ENCODE measurements at places on chromosomes 12 and 14.

- DNase-seq, result no peak
Observed at GRCh38 chr14:78242086-78242485, 71.9 kb downstream of the NRXN3 start.

DNA sequence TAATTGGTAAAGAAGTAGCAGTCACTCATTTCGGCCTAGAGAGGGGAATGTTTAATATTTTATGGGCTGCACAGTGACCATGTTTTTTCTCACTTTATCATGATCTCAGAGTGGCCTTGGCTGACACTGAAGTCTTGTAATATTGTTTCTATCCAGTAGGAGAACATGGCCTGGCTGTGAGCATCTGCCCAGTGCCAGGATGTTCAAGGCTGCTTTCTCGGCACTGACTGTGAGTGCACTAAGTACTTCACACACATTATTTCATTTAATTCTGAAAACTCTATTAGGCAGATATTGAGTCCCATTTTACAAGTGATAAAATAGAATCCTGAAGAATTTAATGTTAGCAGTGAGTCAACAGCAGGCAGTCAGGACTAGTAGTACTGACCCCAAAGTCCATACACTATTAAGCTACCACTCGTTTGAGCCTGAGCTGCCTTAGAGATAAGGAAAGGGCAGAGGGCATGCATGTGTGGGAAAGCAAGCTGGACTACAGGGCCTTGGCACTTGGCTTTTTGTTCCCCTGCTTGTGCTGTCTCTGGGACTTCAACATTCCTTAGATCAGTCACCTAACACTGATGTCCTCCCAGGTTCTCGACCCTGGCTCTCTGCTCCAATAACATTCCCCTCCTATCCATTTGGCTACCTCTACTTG lies 42.2 kb upstream of the APPL2 start:
- DNase-seq, result no peak

- peak; percentile 41 for DNase-seq
Observed at GRCh38 chr12:42143452-42144157, 1.1 kb downstream of the GXYLT1 start.

- DNase-seq, result no peak
Observed at GRCh38 chr14:32821964-32822653, 116.6 kb upstream of the NPAS3 start.

- no peak for DNase-seq
Observed at GRCh38 chr12:13209436-13210235, 13.1 kb downstream of the EMP1 start.

GRCh38 chr12:51048661-51049251 lies 629 bp downstream of the LETMD1 start:
- DNase-seq, result no peak

DNA sequence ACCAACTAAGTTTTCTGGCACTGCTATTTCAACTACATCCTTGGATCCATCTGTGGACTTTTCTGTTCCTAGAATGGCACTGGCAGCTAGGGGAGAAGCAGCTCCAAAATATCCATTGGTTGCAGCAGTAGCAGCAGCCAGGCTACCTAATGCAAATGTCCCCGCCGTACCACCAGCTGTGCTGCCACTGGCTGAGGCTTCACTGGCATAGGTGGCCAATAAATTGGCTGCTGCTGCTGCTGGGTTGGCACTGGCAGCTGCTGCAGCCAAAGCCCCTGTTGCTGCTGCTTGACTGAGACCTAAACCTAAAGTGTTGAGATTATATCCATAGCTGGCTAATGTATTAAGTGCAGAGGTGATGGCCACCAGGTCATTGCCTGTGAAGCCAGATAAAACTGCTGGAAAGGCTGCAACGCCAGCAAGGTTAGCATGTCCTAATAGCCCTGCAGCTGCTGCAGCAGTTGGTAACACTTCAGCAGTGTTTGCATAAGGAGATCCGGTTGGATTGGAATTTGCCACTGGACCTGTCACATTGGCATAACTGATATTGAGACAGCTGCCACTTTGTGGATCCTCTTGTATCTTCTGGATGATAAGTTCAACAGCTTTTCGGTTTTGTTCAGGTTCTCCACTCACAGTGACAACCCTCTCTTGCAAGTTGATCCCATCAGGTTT lies 149.5 kb downstream of the NOVA1 start:
- peak; percentile 93 for DNase-seq

DNA sequence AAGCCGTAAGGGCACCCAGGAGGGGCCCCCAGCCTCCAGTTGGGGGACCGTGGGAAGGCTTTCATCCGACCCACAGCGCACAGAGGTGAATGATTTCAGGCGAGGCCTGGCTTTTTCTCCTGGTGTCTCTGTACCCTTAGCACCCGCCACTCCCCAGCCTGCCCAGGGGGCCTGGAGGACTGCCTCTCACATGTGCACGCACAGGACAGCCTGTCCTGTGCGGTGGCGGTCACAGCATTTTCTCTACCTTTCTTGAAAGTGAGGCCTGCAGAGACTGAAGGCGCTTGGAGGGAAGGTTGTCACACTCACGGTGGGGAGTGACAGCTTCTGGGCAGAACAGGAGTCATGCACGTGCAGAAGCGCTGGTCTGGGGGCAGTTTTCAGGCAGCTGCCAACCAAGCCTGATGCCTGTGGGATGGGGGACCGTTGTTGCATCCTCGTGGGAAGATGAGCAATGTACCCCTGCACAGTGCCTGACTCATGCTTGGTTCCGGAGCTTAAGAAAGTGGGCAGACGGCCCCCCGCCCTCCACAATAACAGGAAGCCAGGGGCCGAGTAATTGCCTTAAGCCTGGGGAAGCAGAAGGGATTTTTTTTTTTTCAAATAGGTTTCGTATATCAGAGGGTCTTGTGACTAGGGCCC lies 148.1 kb downstream of the TSPAN9 start:
- DNase-seq, result no peak

- no peak for DNase-seq
Observed at GRCh38 chr12:4833524-4833923, 76.2 kb upstream of the KCNA1 start.

DNA sequence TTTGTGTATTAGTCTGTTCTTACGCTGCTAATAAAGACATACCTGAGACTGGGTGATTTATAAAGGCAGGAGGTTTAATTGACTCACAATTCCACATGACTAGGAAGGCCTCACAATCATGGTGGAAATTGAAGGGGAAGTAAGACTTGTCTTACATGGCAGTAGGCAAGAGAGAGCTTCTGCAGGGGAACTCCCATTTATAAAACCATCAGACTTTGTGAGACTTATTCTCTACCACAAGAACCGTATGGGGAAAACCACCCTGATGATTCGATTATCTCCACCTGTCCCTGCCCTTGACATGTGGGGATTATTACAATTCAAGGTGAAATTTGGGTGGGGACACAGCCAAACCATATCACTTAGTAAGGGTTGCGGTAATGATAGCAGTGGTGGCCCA lies 833.1 kb downstream of the FLRT2 start:
- no peak for DNase-seq

GRCh38 chr12:115212356-115212755 lies 528.4 kb upstream of the TBX3 start:
- no peak for DNase-seq

GRCh38 chr12:93376436-93377251 lies 1.1 kb upstream of the NUDT4 start:
- peak; percentile 57 for DNase-seq

DNA sequence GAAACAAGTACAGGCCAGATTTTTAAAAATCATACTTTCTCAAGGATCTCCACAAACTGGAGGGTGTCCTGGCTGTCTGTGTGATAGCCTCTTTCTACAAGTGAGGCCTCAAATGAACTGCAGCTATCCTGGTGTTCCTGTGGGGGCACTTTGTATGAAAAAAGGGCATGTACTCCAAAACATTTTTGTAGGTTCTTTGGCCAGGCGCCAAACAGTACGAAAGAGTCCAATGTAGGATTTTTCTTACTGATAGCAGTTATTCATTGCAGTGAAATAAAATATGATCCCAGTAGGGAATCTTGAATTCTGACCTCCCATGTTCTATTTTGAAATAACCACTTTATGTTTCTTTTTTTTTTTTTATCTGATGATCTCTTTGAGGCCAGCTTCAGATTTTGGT lies 381.7 kb downstream of the PAWR start:
- no peak for DNase-seq

DNA sequence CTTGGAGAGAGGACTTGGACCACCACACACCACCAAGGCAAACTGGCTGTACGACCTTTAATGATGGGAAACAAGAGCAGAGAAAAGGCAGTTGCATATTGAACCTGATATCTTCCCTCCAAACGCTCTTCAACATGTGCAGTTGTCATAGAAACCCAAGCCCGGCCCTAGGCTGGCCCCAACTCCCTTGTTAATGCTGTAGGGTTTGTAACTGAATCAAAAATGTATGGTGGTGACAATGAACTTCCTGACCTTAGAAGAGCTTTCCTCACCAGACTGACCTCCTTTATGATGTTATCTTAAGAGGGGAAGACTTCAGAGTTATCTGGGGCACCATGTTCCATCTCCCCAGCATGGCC lies 12.3 kb downstream of the APOLD1 start:
- DNase-seq, result no peak

- DNase-seq, result no peak
Observed at GRCh38 chr12:4648104-4648500, 749 bp downstream of the AKAP3 start.

DNA sequence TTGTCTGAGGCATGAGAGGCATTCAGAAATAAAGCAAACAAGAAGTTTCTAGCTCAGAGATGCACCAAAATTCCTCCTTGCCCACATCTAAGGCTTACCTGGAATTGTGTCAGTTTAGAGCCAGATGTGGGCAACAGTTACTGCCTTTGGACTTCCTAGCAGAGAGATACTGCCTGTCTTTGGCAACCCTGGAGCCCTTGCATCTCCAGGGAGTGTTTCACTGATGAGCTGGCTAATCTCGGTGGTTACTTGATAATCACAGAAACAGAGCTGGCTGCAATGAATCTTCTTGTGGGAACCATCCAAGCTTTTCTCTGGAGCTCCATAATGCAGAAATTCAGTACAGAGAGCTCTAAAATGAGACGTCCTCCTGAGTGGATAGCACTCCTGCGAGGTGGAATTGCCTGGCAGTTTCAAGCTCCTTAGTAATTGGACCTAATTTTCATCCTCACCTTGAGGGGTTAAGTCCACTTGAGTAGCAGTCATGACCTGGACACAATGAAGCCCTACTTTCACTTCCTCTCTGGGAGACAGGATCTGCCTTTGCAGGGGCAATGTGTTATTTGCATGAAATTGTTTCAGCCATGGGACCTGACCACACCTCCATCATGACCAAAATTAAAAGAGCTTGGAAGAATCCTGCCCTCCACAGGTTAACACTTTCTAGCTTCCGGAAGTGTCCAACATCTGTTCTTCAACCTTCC lies 108.8 kb upstream of the ARHGAP5 start:
- DNase-seq, result no peak

DNA sequence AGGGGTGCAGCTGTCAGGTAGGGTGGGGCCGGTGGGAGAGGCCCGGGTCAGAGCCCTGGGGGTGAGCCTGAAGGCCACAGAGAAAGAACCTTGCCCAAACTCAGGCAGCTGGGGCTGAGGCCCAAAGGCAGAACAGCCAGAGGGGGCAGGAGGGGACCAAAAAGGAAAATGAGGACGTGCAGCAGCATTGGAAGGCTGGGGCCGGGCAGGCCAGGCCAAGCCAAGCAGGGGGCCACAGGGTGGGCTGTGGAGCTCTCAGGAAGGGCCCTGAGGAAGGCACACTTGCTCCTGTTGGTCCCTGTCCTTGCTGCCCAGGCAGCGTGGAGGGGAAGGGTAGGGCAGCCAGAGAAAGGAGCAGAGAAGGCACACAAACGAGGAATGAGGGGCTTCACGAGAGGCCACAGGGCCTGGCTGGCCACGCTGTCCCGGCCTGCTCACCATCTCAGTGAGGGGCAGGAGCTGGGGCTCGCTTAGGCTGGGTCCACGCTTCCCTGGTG lies 10.5 kb downstream of the MMP14 start:
- no peak for DNase-seq

DNA sequence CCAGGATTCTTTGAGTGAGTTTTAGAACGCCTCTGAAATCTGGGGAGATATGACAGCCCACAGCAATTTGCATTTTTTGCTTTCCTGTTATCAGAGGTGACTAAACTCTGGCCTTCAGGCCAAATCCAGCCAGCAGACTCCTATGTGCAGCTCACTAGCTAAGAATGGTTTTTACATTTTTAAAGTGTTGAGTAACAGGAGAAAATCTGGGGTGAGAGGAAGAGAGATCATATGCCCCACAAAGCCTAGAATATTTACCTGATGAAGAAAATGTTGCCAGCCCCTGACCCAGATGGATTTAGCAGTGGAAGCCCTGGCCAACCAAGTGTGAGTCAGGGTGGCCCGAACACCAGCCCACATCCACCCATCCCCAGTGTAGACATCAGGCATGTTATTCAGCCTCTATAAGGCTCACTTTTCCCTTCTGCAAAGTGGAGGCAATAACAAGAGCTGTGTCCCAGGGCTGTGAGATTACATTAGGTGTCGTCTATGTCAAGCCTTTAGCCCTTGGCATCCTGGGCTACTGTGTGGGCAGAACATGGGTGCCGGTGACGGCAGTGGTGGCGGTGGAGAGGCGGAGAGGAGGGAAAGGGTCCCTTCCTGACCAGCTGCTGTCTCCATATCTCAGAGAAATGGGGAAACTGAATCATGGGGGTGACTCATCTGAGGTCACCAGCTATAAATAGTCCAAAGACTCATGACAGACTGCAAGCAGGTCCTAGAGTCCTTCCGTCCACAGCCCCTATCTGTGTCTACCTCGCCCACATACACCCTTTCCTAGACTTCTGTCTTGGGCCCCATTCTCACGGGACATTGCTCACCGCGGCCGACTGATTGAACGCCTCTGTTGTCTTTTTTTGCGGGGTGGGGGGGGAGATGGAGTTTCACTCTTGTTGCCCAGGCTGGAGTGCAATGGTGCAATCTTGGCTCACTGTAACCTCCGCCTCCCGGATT lies 32.6 kb upstream of the CD9 start:
- DNase-seq, result no peak

- DNase-seq, result no peak
Observed at GRCh38 chr12:108589028-108589839, 8.7 kb downstream of the TMEM119 start.

GRCh38 chr12:121738340-121738858 lies 25.8 kb downstream of the TMEM120B start:
- no peak for DNase-seq

- no peak for DNase-seq
Observed at GRCh38 chr14:39097159-39097558, 5.9 kb downstream of the SEC23A start.

GRCh38 chr12:101581190-101581589 lies 13.6 kb upstream of the MYBPC1 start:
- DNase-seq, result no peak

DNA sequence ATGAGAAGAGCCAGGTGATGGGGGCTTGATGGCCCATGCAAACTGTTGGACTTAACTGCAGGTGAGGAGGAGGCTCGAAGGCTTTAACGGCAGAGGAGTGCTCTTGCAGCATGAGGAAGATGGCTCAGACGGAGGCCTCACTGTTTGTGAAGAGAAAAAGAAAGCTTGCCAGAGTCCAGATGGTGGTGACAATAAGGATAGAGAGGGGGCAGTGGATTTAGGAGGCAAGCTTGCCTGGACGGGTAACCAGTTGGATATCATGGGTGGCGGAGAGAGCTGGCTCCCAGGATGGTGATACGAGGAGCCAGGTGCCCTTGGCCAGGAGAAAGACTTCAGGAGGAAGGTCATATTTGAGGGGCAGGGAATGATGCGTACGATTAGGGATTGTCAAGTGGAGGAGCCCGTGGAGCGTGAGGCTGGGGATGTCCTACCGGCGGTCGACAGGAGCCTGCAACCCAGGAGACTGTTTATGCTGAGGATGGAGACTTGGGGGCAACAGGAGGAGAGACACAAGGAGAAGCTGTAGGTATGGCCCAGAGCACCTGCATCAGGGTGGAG lies 71.8 kb downstream of the CACNA1C start:
- DNase-seq, result no peak

GRCh38 chr14:21043974-21044618 lies 1.9 kb downstream of the RNASE7 start:
- no peak for DNase-seq
